ENCODE measurements at places on chromosomes 2 and 18. TPM values are rescaled to one million over a fixed set of nuclear protein-coding genes. Genes with fewer than 3 reads are reported as not detected.

REG3G gene
- total RNA-seq: not detected

CLEC4F gene
- not detected for total RNA-seq

SERPINB12 gene
- total RNA-seq: not detected

NBEAL1 gene
- total RNA-seq: 14.5 TPM

MSH2 gene
- total RNA-seq: 70.7 TPM

- 0 out of 2 replicates have a peak, but pooled peaks cover 7% of the 10 kb centered on the region for H3K27me3 ChIP-seq
- H3K27ac ChIP-seq: no peak overlapping the region
- H3K4me3 ChIP-seq: no peak overlapping the region
- no peaks in the 10 kb centered on the region for H3K4me1 ChIP-seq
- no peak for DNase-seq
- H3K36me3 ChIP-seq: no peaks in the 10 kb centered on the region
Observed at GRCh38 chr2:164933671-164934189, 21.6 kb downstream of the SLC38A11 start.

GRCh38 chr2:136118819-136119716 lies 1.1 kb upstream of the CXCR4 start:
- H3K27ac ChIP-seq: no peak overlapping the region
- no peaks in the 10 kb centered on the region for H3K36me3 ChIP-seq
- H3K4me3 ChIP-seq: peak overlapping the region; percentile 65
- peaks cover 17% of the 10 kb centered on the region for H3K4me1 ChIP-seq
- peaks cover 93% of the 10 kb centered on the region for H3K27me3 ChIP-seq

- no peak overlapping the region for H3K27ac ChIP-seq
- DNase-seq: no peak
- no peak overlapping the region for H3K4me3 ChIP-seq
- no peaks in the 10 kb centered on the region for H3K36me3 ChIP-seq
- no peaks in the 10 kb centered on the region for H3K27me3 ChIP-seq
- H3K4me1 ChIP-seq: no peaks in the 10 kb centered on the region
Observed at GRCh38 chr2:24907116-24907515, 12.9 kb downstream of the ADCY3 start.

- H3K27me3 ChIP-seq: no peaks in the 10 kb centered on the region
- H3K36me3 ChIP-seq: no peaks in the 10 kb centered on the region
- DNase-seq: no peak
- H3K27ac ChIP-seq: no peak overlapping the region
Observed at GRCh38 chr2:74979844-74980243, 21.4 kb downstream of the POLE4 start.

DNA sequence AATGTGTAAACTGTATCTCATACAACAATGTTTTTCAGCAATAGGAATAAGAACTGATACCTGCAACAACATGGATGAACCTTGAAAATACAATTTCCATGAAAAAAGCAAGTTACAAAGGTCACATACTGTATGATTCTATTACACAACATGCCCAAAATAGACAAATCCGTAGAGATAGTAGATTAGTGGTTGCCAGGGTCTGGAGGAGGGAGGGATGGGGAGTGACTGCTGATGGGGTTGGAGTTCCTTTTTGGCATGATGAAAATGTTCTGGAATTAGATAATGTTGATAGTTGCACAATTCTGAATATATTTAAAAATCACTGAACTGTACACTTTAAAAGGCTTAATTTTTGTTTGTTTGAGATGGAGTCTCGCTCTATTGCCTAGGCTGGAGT lies 33.8 kb downstream of the UBXN4 start:
- no peak overlapping the region for H3K4me3 ChIP-seq
- no peak for DNase-seq
- no peaks in the 10 kb centered on the region for H3K27me3 ChIP-seq
- H3K4me1 ChIP-seq: no peaks in the 10 kb centered on the region
- H3K27ac ChIP-seq: no peak overlapping the region

DNA sequence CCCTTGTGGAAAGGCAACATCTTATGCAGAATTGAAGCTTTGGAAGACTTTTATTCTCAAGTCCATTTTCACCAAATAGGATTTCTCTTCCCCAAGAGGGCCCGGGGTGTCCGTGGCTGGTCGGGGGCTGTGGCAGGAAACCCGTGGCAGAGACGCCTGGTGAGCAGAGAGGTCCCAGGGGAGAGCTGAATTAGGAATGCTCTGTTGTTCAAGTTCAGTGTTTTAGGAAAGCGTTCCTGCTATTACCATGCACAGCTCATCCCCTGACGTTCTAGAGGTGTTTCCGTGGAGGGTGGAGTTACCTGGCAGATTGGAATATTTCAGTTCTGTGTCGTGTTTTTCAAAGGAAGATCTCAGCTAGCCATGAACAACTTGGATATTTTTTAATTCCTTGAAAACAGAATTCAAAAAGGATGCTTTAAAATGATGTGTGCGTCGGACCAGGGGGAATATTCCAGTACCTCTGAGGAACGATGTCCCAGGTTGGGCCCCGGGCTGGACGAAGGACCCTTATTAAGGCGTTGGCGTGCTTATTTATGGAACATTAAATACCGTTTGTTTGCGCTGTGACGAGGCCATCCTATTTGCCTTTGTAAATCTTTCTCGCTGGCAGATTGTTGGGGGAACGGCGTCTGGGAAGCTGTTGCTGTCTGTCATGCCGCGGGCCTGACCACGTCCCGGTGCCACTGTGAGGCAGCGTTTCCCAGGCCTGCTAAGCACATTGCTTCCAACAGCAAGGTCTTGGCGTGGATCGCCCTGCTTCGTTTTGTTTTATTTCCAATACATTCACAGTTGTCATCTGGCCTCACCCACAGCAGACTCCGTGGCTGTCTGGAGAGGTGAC lies 8.2 kb downstream of the NFATC1 start:
- H3K4me1 ChIP-seq: peaks cover 28% of the 10 kb centered on the region
- DNase-seq: peak; percentile 61
- H3K27ac ChIP-seq: peak overlapping the region; percentile 48
- H3K27me3 ChIP-seq: no peaks in the 10 kb centered on the region
- H3K36me3 ChIP-seq: no peaks in the 10 kb centered on the region
- peak overlapping the region; percentile 55 for H3K4me3 ChIP-seq

- H3K27ac ChIP-seq: no peak overlapping the region
- no peaks in the 10 kb centered on the region for H3K27me3 ChIP-seq
- no peak for DNase-seq
- H3K36me3 ChIP-seq: no peaks in the 10 kb centered on the region
- no peak overlapping the region for H3K4me3 ChIP-seq
Observed at GRCh38 chr2:96159084-96159830, 14.0 kb upstream of the DUSP2 start.

DNA sequence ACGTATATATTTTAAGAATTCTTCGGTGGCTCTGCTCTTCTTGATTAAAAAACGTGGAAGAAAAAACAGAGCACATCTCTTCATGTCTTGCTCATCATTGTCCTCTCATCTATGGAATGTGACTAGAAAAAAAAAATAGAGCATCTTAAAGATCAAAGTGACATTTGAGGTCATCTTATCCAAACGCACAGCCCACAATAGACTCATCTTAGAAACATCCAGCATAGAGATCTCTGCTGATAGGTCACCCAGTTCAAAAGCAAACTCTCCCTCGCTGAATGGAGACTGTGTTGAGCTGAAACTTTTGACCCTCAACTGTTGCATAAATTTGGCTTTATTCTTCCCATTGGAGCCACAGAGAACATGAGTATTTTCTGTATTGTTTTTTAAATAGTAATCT lies 65.2 kb downstream of the CMPK2 start:
- no peak overlapping the region for H3K27ac ChIP-seq
- no peak for DNase-seq
- H3K27me3 ChIP-seq: peaks cover 68% of the 10 kb centered on the region
- H3K4me1 ChIP-seq: no peaks in the 10 kb centered on the region
- no peak overlapping the region for H3K4me3 ChIP-seq
- H3K36me3 ChIP-seq: no peaks in the 10 kb centered on the region

DNA sequence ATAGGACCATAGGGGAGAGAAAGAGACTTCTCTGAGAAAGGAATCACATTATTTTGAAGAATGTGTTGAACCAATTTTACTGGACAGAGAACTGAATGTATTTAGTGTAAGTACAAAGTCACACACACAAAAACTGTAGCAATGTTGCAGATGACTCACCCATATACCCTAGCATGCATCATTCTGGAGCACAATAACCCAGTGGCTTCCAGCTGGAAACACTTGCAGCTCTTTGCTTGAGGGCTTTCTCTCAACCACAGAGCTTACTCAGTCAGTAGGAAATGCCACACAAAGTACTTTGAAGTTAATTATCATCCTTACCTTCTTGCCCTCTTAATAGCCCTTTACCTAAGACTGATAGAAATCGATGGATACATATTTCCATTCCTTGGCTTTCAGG lies 760.0 kb upstream of the FSHR start:
- no peaks in the 10 kb centered on the region for H3K4me1 ChIP-seq
- H3K27ac ChIP-seq: no peak overlapping the region
- H3K36me3 ChIP-seq: no peaks in the 10 kb centered on the region
- no peak overlapping the region for H3K4me3 ChIP-seq
- peak; percentile 61 for DNase-seq

GRCh38 chr18:79481046-79481790 lies 85.5 kb downstream of the NFATC1 start:
- H3K4me3 ChIP-seq: no peak overlapping the region
- H3K4me1 ChIP-seq: no peaks in the 10 kb centered on the region
- H3K36me3 ChIP-seq: no peaks in the 10 kb centered on the region
- no peaks in the 10 kb centered on the region for H3K27me3 ChIP-seq

GRCh38 chr2:74441690-74442482 lies at the start of gene RTKN:
Gene RTKN, minus strand, starts transcription at chr2:74441937. Its CDS starts 121 bp downstream, at chr2:74441816.
- peaks cover 11% of the 10 kb centered on the region for H3K36me3 ChIP-seq
- peak within 1 kb of the TSS; percentile 73 for H3K4me3 ChIP-seq
- peaks cover 34% of the 10 kb centered on the region for H3K4me1 ChIP-seq
- peak; percentile 83 for DNase-seq
- H3K27ac ChIP-seq: peak within 1 kb of the TSS; percentile 85
- no peaks in the 10 kb centered on the region for H3K27me3 ChIP-seq

- H3K4me1 ChIP-seq: no peaks in the 10 kb centered on the region
- no peak overlapping the region for H3K4me3 ChIP-seq
- no peak overlapping the region for H3K27ac ChIP-seq
- H3K27me3 ChIP-seq: peaks cover 31% of the 10 kb centered on the region
- DNase-seq: no peak
Observed at GRCh38 chr2:136363470-136363869, 245.5 kb upstream of the CXCR4 start.

GRCh38 chr2:237701859-237702390 lies 74.5 kb downstream of the LRRFIP1 start:
- no peaks in the 10 kb centered on the region for H3K36me3 ChIP-seq
- H3K4me1 ChIP-seq: peaks cover 23% of the 10 kb centered on the region
- no peak for DNase-seq
- no peak overlapping the region for H3K27ac ChIP-seq

DNA sequence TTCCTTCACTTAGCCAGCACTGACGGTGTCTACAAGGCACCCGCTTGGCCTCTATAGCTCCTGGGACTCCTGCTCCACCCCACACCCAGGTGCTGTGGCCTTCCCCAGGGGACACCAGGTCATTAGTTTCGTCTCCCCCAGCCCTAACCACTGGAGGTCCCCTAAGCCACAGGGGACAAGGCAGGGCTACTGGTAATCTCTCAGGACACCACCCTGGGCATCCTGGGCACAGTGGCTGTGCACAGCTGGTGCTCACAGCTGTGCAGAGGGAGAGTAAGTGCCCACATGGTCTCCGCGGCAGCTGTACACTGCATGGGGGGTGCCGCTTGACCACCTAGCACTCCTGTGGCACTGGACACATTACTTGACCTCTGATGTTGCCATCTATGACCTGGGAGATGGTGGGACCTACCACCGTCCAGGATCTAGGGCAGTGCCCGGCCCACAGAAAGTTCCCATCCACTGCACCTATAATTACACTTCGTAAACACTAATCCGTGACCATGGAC lies 134.0 kb downstream of the HDAC4 start:
- H3K4me3 ChIP-seq: no peak overlapping the region
- H3K27ac ChIP-seq: 0 out of 2 replicates have a peak overlapping the region, but pooled peaks have one; percentile 6
- no peaks in the 10 kb centered on the region for H3K27me3 ChIP-seq
- peaks cover 34% of the 10 kb centered on the region for H3K4me1 ChIP-seq
- no peaks in the 10 kb centered on the region for H3K36me3 ChIP-seq

DNA sequence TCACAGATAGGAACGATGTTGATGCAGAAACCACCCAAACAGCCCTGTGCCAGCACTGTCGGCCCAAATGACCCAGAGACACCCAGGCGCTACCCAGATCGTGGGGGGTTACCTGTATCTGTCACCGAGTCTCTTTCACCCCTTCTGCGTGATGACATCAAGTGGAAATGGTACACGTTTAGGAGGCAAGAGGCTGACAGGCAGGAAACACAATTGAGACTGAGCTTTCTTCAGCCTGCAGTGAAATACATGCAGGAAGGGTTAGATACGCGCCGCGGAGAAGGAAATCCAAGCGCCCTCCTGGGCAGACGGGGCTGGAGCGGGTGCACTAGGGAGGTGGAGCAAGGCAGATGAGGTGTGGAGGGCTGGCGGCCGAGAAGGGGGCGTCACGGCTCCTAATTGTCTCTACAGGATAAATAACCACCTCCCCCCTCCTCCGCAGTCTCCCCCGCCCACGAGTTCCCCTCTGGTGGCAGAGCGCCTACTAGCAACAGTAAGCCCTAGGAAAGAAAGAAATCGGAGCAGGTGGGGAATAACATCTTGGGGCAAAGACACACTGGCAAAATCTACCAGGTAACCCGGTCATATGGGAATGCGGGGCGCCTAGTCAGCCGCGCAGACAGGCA lies at the start of gene RNF152:
Gene RNF152, minus strand, starts transcription at position 325 of the 626 bp plus-strand sequence. CDS start 76,544 bp downstream, outside the sequence.
- no peak for DNase-seq
- no peaks in the 10 kb centered on the region for H3K36me3 ChIP-seq
- H3K27ac ChIP-seq: no peak within 1 kb of the TSS
- peaks cover 12% of the 10 kb centered on the region for H3K4me1 ChIP-seq
- peak within 1 kb of the TSS; percentile 74 for H3K4me3 ChIP-seq
- no peaks in the 10 kb centered on the region for H3K27me3 ChIP-seq

DNA sequence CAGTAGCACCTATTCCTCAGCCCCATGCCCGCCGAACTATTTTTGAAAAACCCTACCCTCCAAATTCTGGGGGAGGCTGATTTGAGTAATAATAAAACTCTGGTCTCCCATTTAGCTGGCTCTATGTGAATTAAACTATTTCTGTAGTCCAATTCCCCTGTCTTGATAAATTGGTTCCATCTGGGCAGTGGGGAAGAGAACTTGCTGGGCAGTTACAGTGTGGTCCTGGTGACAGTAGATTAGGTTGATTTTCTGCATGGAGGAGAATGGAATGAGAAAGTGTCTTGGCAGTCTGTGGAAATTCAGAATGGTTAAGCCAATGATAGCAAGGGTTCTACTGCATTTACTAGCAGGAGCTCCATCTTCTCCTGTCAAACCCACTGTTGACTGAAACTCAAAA lies 95.0 kb downstream of the SPP2 start:
- H3K27ac ChIP-seq: no peak overlapping the region
- no peaks in the 10 kb centered on the region for H3K36me3 ChIP-seq
- DNase-seq: no peak
- no peak overlapping the region for H3K4me3 ChIP-seq
- peaks cover 15% of the 10 kb centered on the region for H3K4me1 ChIP-seq

GRCh38 chr18:67211646-67212045 lies 304.9 kb downstream of the DSEL start:
- no peaks in the 10 kb centered on the region for H3K27me3 ChIP-seq
- H3K4me3 ChIP-seq: no peak overlapping the region
- no peaks in the 10 kb centered on the region for H3K36me3 ChIP-seq

GRCh38 chr2:100692381-100692780 lies 127.6 kb upstream of the NPAS2 start:
- H3K4me3 ChIP-seq: no peak overlapping the region
- H3K27ac ChIP-seq: no peak overlapping the region
- H3K36me3 ChIP-seq: no peaks in the 10 kb centered on the region

- H3K27me3 ChIP-seq: no peaks in the 10 kb centered on the region
- H3K4me1 ChIP-seq: peaks cover 20% of the 10 kb centered on the region
- H3K36me3 ChIP-seq: no peaks in the 10 kb centered on the region
- no peak overlapping the region for H3K4me3 ChIP-seq
- no peak for DNase-seq
Observed at GRCh38 chr2:64479259-64480117, 25.5 kb downstream of the LGALSL start.
